ENCODE measurements at places on chromosomes 2 and 18. TPM values are rescaled to one million over a fixed set of nuclear protein-coding genes. Genes with fewer than 3 reads are reported as not detected.

The IL36B gene
- not detected for polyA plus RNA-seq

The CNRIP1 gene
- 21.5 TPM for polyA plus RNA-seq

The CCDC148 gene
- 11.4 TPM for polyA plus RNA-seq

GRCh38 chr2:189874586-189875320 is 90.5 kb downstream of the PMS1 start:
- DNase-seq = no peak

DNA sequence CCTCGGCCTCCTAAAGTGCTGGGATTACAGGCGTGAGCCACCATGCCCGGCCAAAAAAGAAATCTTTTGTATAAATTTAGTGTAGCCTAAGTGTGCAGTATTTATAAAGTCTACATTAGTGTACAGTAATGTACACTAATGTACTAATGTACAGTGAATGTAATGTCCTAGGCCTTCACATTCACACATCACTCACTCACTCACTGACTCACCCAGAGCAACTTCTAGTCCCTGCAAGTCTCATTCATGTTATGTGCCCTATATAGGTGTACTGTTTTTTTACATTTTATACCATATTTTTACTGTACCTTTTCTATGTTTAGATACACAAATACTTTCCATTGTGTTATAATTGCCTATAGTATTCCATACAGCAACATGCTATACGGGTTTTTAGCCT is 254.9 kb downstream of the MYO3B start:
- DNase-seq = no peak
